Activated naive CD4-positive, alpha-beta T cell treated with anti-CD3 and anti-CD28 coated beads for 36 hours (primary cell): ENCODE measurements at places on chromosomes 12 and 14. TPM values are rescaled to one million over a fixed set of nuclear protein-coding genes. Genes with fewer than 3 reads are reported as not detected.

GRCh38 chr14:64549791-64550620, at the start of gene PPP1R36:
PPP1R36 (plus strand) TSS chr14:64549961; CDS start chr14:64549998, 37 bp downstream.
- DNase-seq, result peak; percentile 48

- no peak for DNase-seq
Measured at GRCh38 chr12:39975374-39975918, 130.4 kb downstream of the SLC2A13 start.

GRCh38 chr12:82672811-82673495, 13.8 kb upstream of the TMTC2 start:
- DNase-seq, result no peak

- peak; percentile 64 for DNase-seq
Measured at GRCh38 chr12:53223389-53224060, 8.5 kb downstream of the RARG start.

DNA sequence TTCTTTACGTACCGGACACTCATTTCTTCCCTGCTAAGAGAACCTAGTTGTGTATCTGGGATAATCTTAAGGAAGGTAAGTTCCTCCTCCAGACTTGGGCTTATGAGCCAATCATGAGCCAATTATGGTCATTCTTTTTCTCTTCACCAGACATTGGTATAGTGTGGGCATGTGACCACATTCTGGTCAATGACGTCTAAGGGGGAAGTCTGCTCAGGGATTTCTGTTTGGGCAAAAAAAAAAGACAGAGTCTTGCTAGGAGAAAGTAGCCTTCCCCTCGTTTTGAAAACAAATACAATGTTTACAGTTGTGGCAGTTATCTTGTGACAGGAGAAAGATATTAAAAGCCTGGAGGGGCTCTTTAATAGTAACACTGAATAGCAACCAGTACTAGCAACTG, 20.1 kb upstream of the PLXNC1 start:
- DNase-seq, result no peak

ALG10 gene
- total RNA-seq, result 21.6 TPM

GRCh38 chr14:52661314-52661713, 34.0 kb downstream of the ERO1A start:
- DNase-seq, result no peak

DNA sequence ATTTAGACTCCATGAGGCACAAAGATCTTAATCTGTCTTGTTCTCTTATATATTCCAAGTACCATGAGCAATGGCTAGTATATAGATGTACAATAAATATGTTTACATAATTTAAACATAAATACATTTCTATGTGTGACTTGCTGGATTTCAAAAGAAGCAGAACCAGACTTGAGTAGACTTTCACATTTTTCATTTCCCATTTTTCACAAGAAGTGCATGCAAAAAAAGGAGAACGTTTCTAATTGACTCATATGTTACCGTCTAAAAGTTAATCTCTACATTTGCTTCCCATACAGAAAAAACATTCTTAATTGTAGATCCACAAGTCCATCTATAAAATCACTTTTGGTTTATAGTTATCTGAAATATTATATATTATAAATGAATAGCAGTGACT, 256.5 kb upstream of the USP15 start:
- no peak for DNase-seq

DNA sequence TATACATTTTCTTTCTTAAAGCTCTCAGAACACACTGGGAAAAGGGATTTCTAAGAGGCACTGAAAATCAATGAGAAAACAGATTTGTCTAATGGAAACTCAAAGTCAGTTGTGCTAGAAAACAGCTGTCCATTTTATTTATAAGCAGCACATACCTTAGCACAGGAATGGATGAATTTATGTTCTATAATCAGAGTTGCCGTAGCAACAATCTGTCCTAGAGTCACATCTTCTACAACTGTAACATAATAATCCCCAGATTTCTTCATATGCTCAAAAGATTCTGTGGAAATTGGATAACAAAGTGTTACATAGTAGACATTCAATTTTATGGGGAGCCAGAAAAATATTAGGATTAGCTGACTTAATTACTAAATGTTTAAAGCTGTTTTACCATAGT, 9.8 kb downstream of the GNPNAT1 start:
- DNase-seq, result no peak

DNA sequence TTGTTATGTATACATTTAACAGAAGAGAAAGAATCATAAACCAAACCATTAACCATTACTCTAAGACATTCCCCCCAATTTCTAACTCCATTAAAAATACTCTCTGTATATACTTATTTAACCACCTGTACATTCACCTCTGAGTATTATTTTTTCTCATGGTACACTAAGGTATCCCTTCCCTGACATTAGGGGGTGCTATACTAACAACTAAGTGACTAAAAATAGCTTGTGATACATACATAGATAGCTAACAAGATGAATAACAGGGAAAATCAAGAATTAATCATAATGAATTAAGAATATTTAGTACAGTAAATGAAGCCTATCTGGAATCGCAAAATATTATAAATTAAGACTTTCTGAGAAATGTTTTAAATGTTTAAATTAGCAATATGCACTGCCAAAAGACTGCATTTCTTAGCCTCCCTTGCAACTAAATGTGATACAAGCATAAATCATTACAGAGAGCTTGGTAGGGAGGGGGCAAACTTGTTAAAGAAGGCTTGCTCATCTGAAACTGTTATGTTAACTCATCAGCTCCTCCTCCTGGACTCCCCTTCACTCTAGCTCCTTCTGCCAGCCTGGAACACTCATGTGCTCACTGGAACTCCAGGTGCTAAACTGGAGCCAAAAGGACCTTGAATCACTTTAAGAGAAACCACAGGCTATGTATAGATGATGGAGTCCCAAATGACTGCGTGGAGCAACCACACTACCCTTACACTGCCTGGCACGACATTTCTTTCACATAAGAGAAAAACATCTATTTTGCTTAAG, 14.9 kb downstream of the C2CD5 start:
- DNase-seq, result no peak

DNA sequence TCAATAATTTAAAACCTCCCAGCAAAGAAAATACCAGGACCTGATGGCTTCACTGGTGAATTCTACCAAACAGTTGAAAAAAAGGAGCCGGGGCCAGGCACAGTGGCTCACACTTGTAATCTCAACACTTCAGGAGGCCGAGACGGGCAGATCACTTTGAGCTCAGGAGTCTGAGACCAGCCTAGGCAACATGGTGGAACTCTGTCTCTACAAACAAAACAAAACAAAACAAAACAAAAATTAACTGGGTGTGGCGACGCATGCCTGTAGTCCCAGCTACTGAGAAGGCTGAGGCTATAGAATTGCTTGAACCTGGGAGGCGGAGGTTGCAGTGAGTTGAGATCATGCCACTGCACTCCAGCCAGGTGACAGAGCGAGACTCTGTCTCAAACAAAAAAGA, 13.7 kb upstream of the TROAP start:
- DNase-seq, result no peak

BRI3BP gene
- total RNA-seq, result 19.6 TPM

DNA sequence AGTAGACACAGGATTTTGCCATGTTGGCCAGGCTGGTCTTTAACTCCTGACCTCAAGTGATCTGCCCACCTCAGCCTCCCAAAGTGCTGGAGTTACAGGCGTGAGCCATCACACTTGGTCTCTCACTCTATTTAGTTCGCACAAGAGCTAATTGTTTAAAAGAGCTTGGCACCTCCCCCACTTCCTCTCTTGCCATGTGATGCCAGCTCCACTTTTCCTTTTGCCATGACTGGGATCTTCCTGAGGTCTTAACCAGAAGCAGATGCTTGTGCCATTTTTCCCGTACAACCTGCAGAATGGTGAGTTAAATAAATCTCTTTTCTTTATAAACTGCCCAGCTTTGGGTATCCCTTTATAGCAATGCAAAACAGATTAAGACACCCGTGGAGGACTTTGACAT, 200.1 kb upstream of the FRMD6 start:
- DNase-seq, result no peak

- DNase-seq, result no peak
Measured at GRCh38 chr12:16610743-16611142, 4.8 kb upstream of the LMO3 start.

GRCh38 chr12:104627990-104628830, 171.5 kb downstream of the CHST11 start:
- no peak for DNase-seq

GRCh38 chr12:62913380-62913779, 21.6 kb downstream of the PPM1H start:
- no peak for DNase-seq

- DNase-seq, result no peak
Measured at GRCh38 chr12:94095618-94096017, 52.8 kb upstream of the PLXNC1 start.

DNA sequence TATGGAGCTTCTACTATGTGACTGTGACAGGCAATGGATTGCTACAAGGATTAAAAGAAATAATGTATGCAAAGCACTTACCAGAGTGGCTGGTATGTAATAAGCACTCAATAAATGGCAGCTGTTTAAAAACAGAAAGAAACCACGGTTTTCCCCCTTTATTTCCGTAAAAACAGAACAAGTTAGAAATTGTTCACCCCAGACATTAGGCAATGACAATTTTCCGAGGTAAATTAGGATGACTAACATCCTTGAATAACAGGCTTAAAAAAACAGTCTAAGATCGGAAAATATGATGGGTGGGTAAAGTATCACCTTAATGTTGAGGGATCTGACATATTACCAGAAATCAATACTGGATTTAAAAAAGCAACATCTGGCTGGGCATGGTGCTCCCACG, 20.9 kb upstream of the CNIH1 start:
- no peak for DNase-seq

DNA sequence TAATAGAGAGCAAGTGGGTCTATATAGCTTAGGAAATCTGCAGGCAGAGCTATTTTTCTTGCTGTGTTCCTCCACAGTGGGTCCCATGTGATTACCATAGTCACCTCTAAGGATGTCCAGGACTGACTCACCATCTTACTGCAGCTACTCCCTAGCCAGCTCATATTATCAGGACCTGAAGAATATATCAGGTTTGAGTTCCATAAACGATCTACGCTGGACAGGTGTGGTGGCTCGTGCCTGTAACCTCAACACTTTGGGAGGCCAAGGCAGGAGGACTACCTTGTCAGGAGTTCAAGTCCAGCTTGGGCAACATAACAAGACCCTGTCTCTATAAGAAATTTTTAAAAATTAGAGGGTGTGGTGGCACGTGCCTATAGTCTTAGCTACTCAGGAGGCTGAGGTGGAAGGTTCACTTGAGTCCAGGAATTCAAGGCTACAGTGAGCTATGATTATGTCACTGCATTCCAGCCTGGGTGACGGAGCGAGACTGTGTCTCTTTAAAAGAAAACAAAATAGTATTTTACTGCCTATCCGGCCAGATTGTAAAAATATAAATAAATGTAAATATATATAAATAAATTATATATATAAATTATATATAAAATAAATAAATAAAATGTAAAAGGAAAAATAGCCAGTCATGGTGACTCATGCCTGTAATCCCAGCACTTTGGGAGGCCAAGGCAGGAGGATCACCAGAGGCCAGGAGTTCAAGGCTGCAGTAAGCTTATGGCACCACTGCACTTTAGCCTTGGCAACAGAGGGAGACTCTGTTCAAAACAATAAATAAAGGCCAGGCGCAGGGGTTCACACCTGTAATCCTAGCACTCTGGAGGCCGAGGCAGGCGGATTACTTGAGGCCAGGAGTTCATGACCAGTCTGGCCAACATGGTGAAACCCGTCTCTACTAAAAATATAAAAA, 6.9 kb upstream of the SPRYD4 start:
- no peak for DNase-seq

GRCh38 chr12:13194401-13195110, 2.0 kb upstream of the EMP1 start:
- no peak for DNase-seq

DNA sequence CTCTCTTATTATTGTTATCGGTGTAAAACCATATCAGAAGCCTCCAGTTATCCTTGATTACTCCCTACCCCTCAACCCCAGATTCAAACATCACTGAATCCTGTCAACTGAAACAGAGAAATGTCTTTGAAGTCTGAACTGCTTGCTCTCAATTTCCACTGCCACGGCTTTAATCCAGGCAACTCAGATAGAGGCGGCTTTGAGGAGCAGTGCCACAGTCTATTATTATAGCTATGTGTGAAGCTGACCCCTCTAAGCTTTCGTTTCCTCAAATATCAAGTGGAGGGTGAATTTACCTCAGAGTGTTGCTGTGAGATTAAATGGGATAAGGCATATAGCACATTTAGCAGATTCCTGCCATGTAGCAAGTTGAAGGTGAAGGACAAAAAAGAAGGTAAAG, 49.0 kb upstream of the PDE3A start:
- DNase-seq, result no peak

- DNase-seq, result no peak
Measured at GRCh38 chr14:70366911-70367310, 7.4 kb upstream of the COX16 start.

DNA sequence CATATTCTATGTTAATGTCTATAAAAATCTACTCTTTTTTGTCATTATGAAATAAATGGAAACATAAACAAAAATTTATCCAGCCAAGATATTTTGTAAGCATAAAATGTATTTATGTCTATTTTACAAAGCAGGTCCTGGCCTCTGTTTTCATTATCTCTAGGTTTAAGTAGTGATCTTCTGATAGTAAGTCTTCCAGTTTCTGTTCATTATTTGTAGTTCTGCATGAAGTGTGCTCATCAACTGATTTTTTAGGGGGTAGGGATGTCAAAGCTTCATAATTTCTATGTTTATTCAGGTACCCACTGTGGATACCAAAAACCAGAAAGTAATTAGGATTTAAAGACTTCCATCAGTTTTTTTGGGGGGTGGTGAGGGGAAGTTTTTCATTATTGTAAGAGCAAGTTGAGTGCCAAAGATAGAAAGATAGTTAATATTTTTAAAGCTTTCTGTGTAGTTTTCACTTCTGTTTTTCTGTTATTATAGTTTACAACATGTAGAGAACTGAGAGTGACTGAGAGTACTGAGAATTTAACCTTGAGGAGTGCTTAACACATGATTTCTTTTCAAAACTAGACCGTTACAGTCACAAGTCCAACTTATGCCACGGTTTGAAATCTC, 30.6 kb upstream of the LMO3 start:
- no peak for DNase-seq

MYH6 gene
- not detected for total RNA-seq

BORCS5 gene
- total RNA-seq, result 31.2 TPM

KITLG gene
- total RNA-seq, result 0.15 TPM

- DNase-seq, result no peak
Measured at GRCh38 chr12:122672515-122672914, 30.6 kb downstream of the HCAR2 start.

- DNase-seq, result no peak
Measured at GRCh38 chr12:118520214-118521035, 144.1 kb downstream of the SUDS3 start.

C14orf39 gene
- total RNA-seq, result not detected

DNA sequence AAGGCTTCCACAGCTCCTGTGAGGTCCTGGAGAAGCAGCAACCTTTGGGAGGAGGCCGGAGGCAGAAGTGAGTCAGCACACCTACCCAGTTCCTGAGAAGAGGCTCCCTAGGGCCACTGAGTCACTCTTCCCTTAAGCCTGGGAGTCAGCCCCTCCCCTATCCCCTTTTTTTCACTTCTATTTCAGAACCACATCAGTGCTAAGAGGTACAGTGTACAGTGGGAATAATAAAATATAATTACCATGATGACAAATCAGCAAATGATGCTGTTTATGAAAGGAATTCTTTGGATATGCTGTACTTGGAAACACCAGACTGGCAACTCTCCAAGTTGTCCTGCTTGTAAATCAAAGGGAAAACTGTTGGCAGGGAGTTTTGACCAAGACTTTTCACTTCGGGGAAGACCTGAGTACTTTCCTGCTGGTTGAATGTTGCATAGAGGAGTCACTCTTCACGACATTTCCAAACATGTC, 7.8 kb upstream of the TBPL2 start:
- no peak for DNase-seq

CRIP2 gene
- total RNA-seq, result not detected

ADCY4 gene
- total RNA-seq, result 2.4 TPM
